Stimulated activated naive CD8-positive, alpha-beta T cell treated with anti-CD3 and anti-CD28 coated beads, Interleukin-15, Interleukin-2, amounts not matched to agents 100 U/mL and 50 U/mL, for 24 hours (primary cell): ENCODE measurements at places on chromosomes 11 and 22.
A peak's percentile ranks its signal among the peaks of the same experiment; 100 is the strongest.

DNA sequence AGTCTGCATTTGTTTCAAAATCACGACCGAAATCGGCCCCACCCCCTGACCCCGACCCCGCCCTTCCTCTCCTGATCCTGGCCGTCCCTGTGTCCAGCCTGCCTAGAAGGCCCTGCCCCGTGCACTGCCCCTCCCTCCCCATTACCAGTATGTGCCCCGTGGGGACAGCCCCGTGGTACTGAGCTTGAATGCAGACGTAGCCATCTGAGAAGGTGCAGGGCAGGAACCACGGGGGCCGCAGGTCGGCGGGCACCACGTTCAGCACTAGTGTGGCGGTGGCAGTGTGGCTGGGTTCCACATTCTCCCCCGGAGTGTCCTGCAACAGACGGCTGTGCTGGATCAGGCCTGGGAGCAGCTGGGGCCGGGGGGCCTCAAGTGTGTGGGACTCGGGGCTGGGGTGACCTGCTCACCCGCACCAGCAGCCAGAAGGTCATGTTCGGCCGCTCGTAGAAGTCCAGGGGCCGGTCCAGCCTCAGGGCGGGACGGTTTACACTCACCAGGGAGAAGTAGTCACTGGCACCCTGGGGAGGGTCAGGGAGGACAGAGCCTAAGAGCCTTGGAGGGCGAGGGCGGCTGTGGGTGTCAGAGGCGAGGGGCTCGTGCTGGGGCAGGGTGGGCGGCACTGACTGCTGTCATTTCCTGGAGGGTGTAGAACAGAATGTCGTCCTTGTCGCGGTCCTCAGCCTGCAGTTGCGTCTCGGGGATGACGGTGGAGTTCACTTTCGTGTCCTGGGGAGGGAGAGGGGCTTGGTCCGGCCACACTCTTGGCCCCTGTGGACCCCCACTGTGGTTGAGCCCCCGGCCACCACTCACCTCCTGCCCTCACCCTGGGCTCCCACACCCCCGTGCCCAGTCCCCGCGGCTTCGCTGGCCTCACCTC lies 3.6 kb downstream of the CDHR5 start:
- DNase-seq, result no peak

DNA sequence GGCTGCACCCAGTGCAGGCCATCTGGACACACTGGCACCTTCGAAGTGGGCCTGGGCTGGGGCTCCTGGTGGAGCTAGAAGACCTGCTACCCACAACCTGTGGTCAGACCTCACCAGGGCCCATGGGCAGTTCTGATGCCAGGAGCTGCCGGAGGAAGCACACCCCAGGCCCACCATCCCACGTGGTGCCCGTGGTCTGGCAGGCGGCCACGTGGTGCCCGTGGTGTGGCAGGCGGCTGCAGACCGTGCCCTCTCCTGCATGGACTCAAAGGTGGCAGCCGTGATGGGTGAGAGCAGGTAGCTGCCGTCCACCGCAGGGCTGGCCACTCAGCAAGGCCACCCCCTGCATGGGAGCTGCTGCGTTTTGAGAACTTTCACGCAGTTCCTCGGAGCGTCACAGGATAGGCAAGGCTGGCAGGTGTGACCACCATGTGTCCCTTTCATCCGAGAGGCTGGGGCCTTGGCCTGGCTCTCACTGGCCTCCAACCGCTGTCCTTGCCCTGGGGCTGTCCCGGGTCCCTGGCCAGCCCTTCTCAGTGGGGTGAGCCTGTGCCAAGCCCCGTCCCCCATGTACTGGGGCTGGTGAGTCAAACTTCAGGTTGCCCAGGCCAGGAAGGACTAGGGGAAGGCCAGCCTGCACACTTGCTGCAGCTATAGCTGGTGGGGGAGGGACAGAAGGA lies 3.9 kb upstream of the IL17REL start:
- DNase-seq, result peak; percentile 12

DNA sequence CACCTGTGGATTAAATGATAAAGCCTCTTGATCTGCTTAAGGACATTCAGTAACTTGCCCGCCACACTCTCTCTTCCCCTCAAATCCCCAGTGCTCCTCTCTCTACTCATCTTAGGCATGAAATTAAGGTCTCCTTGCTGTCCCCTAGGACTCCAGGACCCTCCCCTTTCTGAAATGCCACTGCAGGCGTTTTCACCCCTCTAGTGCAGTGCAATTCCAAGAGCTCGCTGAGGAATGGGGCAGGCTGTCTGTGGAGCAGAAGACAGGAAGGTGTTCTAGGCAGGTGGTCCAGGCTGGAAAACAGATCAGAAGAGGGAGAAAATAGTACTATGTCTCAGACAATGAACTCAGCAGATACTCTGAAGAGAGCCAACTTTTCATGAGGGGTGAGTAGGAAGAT lies 55.8 kb upstream of the ARHGAP42 start:
- no peak for DNase-seq

DNA sequence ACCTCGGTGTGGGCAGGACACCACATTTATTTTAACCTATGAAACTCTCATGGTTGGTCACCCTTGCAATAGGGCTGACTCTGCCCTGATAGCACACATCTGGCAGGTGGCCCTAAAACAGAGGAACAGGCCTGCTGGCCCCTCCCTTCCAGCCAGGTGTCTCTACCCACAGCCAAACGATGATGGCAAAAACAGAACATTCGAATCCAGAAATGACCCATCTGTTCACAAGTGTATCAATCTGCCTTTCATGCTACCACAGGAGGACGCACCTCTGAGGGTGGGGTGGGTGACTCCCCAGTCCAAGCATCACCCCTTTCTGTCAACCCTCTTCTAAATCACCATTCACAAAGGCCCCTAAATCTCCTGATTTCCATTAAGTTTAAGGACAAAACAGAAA lies 118.1 kb downstream of the ETS1 start:
- DNase-seq, result no peak

DNA sequence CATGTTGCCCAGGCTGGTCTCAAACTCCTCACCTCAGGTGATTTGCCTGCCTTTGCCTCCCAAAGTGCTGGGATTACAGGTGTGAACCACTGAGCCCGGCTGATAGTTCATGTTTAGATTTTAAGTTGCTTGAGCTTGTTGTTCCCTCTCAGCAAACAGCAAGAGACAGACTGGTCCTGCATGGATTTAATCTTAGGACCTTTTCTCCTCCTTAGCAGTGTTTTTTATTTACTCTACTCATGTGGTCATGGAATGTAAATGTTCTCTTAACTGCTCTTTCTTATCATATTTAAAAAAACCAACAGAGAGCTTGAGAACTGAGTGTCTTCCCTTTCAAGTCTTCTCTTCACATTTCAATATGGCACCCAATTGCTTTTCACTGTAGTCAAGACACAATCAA lies 22.7 kb upstream of the PRDM10 start:
- no peak for DNase-seq

- DNase-seq, result no peak
Measured at GRCh38 chr11:108571001-108571400, 22.6 kb downstream of the EXPH5 start.

- DNase-seq, result no peak
Measured at GRCh38 chr11:35144806-35145205, 5.8 kb downstream of the CD44 start.

GRCh38 chr11:62333768-62334167 lies 3.5 kb upstream of the ASRGL1 start:
- DNase-seq, result no peak

GRCh38 chr11:13284776-13285588 lies 7.4 kb downstream of the BMAL1 start:
- DNase-seq, result no peak

- DNase-seq, result no peak
Measured at GRCh38 chr11:69380451-69380901, 86.5 kb downstream of the MYEOV start.

- DNase-seq, result no peak
Measured at GRCh38 chr22:31821572-31821971, 67.8 kb downstream of the DEPDC5 start.

GRCh38 chr11:10641912-10642697 lies 51.5 kb downstream of the IRAG1 start:
- DNase-seq, result no peak

- DNase-seq, result peak; percentile 19
Measured at GRCh38 chr11:123654566-123655081, at the start of gene SCN3B. Gene SCN3B (minus strand): TSS chr11:123654624. CDS start chr11:123653801, 823 bp downstream.

GRCh38 chr11:44559207-44559939 lies 6.1 kb upstream of the CD82 start:
- DNase-seq, result peak; percentile 55
